Mesendoderm (in vitro differentiated cells): ENCODE measurements at places on chromosomes 4 and X.
A peak's percentile ranks its signal among the peaks of the same experiment; 100 is the strongest.

DNA sequence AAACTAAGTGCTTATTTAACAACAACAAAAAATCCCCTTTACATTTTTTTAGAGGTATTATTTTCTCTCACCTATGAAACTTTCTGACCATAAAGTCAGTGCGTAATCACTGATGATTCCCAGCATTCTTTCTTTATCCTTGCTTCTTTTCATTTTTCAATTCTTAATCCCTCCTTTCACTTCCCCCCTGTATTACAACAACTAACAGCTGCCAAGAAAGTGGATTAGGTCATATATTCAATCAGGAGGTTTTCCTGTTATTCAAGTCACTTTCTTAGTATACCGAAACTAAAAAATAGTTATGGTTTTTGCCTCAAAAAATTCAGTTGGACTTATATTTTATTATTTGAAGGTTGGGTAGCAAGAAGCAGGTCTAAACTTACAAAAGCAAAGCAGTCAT is 2.1 kb upstream of the STAP1 start:
- no peak for DNase-seq

DNA sequence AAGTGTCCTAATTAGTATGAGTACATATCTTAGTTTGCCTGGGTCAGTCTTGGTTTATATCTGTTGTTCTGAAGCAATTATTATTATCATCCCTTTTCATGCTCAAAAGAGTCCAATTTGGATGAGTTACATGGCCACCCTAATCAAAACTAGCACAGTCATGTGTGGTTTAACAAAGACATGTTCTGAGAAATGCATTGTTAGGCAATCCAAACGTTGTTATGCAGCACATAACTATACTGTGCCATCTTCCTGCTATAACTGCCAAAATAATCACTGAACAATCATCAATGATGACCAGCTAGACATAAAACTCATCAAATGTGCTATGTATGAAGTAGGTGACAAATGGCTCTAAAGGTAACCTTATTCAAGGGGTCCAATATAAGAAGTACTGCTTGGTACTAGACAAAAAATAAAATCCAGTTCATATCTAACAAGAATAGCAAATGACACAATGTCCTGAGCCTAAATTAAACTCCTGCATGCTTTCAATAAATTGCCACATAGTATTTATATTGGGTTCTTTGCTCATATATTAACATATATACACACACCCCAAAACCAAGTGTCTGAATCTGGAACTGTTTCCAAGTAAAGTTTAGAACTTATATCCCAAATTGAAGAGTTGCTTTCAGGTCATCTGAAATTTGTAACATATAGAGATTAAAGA is 41.9 kb downstream of the CNOT6L start:
- no peak for DNase-seq

- DNase-seq, result peak; percentile 61
These were observed 108.0 kb downstream of the LRBA start for GRCh38 chr4:150906987-150907633.

DNA sequence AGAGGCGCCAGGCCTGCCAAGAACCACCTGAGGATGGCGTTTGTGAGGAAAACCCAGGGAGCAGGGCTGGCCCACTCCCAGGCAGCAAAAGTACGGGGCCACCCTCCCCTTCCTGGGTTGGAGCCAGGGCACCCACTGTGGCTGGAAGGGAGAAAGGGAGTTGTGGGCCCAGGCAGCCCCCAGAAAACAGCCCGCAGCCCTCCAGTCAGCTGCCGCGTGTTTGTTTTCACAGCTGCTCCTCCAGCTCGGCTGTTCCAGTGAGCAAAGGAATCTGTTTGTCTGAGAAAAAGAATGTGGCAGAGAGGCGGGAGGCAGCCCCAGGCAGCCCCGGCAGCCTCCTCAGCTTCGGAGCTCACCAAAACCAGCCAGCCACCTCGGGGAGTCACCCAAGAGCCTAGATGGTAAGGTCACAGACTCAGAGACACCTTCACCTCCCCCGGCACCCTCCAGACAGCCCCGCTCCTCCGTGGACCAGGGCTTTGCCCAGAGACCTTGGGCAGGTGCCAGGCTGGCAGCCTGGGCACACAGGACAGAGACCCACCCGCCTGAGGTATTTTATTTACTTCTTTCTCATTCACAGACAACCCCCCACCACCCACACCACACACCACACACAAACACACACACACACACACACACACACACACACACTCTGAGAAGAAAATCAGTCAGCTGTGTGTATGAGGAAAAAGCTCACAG is 338.1 kb downstream of the BCOR start:
- no peak for DNase-seq

- DNase-seq, result no peak
These were observed 14.1 kb upstream of the TCEANC start for GRCh38 chrX:13638826-13639225.

GRCh38 chr4:56134266-56134665 is 185.5 kb downstream of the CEP135 start:
- peak; percentile 72 for DNase-seq

DNA sequence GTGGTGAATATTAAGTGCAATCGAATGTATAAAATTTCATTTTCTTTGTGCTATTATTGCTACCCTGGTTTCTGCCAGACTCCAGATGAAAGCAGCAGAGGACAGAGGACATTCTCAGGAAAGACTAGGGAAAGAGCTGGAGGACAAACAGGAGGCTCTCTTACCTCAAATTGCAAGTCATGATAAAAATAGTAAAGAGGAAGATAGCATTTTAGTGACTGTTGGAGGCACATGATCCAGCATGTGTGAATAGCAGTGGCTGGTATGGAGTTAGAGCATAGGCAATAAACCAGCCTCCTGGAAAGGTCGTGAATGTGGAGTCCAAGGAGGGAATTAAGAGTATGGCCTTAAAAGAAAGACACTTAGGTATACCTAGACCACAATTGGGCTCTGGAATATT is 1040.0 kb downstream of the STPG2 start:
- DNase-seq, result no peak

DNA sequence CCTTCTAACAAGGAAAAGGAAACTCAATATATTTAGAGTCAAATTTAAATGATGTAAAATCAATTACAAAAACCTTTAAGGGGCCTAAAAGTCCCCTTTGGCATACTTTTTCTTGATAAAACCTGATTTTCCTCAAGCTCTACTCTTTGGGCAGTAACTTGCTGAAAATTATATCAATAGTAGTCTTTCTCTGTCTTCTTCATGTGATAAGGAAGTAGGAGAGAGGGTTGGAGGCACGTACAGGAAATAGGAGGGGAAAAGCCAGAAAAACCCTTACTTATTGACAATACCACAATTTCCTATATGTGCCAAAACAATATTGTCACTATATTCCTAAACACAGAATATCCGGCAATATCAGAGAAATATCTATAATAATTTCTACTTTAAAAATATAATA is 9.6 kb downstream of the RHOH start:
- no peak for DNase-seq
